ENCODE measurements at places on chromosomes 12 and 14.

- no peak for DNase-seq
Observed at GRCh38 chr12:113762155-113762881, 203.8 kb downstream of the RBM19 start.

DNA sequence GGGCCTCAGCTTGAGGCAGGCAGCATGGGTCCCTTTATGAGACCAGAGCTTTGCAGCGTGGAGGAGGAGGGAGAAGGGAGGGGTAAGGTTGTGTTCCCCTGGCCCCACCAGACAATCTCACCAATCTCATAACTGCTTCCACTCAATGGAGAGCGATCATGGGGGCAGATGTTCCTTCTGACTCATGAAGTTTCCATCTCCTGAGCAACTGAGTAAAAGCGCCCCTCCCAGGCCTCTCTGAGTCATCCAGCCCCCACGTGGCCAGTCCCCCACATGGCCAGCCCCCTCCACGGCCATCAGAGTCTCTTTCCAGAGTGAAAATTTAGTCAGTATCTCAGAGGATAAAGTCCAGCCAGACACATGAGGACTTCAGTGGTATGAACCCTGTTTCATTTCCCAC, 39.2 kb upstream of the PLXNC1 start:
- DNase-seq = no peak

- DNase-seq = no peak
Observed at GRCh38 chr14:103870891-103871595, 23.7 kb upstream of the PPP1R13B start.

GRCh38 chr14:33525626-33526025, 425.2 kb downstream of the EGLN3 start:
- DNase-seq = no peak

DNA sequence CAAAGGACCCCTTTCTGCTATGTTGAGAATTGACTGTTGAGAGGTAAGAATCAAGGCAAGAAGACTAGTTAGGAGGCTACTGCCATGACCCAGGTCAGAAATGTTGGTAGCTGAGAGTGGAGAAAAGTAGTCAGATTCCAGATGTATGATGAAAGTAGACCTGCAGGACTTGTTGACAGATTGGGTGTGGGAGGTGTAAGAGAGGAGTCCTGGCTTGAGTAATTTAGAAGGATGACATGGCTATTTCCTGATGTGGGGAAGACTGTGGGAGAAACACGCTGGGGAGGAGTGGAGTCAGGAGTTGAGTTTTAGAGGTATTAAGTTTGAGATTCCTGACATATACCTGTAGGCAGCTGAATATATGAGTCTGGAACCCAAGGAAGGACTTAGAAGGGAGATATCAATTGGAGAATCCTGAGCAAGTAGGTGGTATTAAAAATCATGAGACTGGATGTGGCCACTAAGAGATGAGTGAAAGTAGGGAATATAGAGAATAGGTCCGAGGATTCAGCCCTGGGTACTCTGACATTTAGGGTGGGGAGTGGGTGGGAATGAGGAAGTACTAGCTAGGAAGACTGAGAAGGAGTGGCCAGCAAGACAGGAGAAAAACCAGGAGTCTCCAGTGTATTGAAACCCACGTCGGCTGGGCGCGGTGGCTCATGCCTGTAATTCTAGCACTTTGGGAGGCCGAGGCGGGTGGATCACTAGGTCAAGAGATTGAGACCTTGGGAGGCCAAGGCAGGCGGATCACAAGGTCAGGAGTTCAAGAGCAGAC, 12.6 kb upstream of the DDX47 start:
- no peak for DNase-seq

DNA sequence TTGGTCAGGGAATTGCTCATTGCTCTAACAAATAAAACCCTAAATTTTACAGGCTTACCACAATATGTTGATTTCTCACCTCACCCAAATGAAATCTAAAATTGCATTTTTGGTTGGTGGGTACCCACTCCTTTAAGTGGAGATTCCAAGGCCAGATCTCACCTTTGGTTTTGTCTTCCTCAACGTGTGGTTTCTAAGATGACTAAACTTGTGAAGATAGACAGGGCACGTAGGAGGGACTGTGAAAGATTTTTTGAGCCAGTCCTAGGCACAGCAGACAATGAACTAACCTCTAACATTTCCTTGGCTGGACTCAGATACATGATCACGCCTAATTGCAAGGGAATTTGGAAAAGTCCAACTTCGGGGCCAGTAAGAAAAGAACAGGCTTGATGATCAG, 1003.9 kb downstream of the FLRT2 start:
- no peak for DNase-seq

- DNase-seq = peak; percentile 76
Observed at GRCh38 chr14:63203618-63204406, 431 bp upstream of the RHOJ start.

DNA sequence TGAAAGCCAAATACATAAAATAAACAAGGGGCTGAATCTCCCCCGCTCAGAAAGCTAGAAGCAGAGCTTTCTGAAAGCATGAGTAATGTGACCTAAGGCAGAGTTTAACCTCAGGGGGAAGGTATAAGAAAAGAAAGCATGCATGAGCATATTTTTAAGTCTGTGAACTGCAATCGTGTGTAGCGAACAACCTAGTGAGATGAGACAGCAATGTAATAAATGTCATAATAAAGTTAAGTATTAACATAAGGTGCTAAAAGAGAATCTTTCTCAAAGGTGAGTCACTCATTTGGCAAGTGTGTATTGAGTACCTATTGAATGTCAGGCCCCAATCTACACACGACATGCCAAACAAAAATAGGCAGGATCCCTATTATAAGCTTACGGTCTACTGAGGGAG, 14.2 kb upstream of the WDR20 start:
- DNase-seq = no peak

- no peak for DNase-seq
Observed at GRCh38 chr12:65907513-65907912, 83.2 kb downstream of the HMGA2 start.

DNA sequence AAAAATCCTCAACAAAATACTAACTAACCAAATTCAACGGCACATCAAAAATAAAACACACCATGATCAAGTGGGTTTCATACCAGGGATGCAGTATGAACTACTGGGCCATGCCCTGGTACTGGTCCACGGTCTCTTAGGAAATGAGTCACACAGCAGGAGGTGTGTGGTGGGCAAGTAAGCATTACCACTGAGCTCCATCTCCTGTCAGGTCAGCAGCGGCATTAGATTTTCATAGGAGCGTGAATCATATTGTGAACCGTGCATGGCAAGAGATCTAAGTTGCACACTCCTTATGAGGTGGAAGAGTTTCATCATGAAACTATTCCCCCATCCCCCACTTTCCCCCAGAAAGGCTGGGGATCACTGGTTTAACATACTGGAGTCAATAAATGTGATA, 6.7 kb upstream of the LGR5 start:
- DNase-seq = no peak

DNA sequence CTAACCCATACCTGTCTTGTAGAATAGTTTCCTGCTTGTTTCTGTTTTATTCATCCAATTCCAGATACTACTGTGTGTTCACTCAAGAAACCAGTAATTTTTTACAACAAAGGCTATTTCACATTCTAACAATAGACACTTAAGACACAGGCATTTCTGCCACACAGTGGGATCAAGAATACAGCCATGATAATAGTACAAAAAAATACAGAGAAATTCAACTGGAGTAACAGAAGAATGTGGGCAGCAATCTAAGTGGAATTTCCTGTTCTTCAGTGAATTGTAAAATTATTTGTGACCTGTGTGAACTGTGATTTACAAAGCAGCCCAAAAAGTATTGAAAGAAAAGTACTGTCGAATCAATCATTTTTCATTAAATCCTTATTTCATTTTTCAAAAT, 282.9 kb downstream of the CCER1 start:
- no peak for DNase-seq

DNA sequence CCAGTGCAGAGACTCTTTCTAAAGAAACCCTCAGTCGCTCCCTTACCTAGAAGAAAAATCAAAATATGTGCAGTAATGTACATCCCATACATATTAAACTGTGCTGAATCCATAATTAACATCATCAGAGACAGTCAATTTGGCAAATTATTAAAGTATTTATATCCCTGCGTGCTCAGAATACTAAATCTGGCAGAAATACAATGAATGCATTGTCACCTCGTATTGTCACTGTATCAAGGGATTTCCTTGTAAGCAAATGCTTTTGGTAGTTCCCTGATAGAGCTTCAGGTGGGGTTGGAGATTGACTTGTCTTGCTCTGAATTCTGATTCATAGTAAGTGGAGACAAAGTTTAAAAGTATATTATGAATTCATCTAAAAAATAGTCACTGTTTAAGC, 319.1 kb downstream of the PPFIA2 start:
- DNase-seq = no peak

- no peak for DNase-seq
Observed at GRCh38 chr12:107296681-107297089, 203.3 kb upstream of the CRY1 start.

DNA sequence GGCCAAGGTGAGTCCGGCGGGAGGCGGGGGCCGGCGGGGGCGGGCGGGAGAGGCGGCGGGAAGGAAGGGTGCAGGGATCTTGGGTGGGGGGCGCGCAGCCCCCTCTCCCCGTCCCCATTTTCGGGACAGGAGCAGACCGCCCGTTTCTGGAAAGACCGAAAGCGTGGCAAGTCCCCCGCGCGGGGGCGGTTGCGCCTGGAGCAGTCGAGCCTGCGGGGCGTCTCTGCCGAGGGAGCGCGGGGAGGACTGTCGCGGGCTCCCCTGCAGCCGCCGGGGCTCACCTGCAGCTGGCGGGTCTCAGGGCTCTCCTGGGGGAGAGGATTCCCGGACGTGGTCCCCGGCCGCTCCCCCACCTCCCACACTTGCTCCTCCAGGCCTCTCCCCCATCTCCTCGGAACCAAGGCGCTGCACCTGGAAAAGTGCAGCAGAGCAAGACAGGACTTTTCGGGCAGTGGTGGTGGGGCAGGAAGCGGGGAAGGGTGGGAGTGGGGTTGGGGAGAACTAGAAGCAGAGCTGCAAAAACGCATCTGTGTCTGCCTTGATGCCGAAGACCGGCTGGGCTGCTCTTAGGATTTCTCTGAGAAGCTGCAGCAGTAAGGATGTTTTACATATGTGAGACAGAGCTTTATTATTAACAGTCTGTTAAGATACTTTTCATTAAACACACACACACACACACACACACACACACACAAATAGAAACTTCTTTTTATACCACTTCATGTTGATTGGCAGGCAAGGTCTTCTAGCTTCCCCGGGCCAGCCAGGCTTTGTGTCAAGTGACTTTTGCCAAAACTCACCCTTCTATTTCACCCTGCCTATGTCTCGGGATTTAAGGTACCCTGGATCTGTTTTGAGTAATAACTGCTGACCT, 677 bp downstream of the C12orf75 start:
- no peak for DNase-seq

- DNase-seq = no peak
Observed at GRCh38 chr12:94603434-94604365, 46.7 kb downstream of the TMCC3 start.

DNA sequence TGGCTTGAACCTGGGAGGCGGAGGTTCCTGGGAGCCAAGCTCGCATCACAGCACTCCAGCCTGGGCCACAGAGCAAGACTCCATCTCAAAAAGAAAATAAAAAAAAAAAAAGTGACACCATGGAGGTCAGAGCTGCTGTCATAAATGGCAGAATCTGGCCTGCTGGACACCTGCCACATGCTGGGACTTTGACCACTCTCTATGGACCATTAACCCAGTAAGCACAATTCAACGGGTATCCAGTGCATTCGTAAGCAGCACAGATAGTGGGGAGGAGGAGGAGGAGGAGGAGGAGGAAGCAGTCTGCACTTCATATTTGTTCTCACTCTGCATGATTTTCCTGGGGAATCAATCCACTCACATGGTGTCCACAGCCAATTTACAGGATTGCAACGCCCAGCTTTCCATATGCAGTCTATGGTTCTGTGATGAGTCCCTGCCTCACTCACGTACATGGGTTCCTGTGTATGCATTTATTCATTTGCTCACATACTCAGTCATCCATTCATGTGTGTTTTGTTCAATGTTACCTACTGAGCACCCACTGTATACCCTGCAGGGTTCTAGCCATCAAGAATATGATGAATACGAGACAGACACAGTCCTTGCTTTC, 326.8 kb downstream of the GLT1D1 start:
- no peak for DNase-seq

- DNase-seq = no peak
Observed at GRCh38 chr12:89289720-89290119, 62.6 kb downstream of the DUSP6 start.

GRCh38 chr12:39935839-39936238, 170.0 kb downstream of the SLC2A13 start:
- no peak for DNase-seq

DNA sequence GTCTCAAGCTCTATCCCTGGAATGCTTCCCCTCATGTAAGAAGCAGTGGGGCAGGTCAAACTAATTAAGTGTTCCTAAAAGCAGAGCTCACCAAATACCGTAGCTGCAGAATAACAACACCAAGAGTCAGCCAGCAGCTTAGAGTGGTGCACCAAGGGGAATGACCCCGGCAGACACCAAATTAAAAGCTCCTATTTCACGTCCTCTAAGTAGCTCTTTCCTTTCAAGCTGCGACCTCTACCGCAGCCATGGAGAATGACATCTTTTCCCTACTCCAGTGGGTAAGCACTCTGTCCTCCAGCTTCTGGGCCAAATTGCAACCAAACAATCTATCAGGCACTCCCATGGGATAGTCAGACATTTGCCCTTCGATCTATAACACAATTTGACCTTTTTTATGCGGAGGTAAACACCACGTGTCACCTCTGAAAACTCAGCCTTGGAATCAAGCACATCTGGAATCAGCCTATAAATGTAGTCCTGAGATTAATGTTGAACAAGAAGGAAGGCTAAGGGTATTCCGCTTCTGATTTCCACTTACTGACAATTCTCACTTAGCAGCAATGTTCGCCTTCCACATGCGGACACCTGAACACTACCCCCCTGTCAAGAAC, 67.6 kb upstream of the CDKN3 start:
- peak; percentile 69 for DNase-seq

GRCh38 chr14:99497894-99498293, 16.7 kb downstream of the CCNK start:
- no peak for DNase-seq

- DNase-seq = no peak
Observed at GRCh38 chr12:83027021-83027723, 340.5 kb downstream of the TMTC2 start.

- no peak for DNase-seq
Observed at GRCh38 chr14:86513564-86513963, 983.6 kb downstream of the FLRT2 start.

DNA sequence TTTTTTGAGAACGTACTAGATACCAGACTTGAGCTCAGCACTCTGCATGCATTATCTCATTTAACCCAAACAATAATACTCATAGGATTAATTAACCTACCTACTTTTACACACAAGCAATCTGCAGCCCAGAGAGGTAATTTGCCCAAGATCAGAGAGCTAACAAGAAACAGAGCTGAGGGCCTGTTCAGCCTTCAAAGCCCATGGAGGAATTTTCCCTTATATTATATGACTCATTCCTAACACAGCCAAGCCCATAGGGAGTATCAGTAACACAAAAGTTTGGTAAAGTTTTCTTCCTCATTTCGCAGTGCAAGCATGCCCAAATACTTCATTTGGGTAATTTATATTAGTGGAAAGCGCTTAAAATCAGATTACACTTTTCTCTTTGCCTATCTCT, 94.7 kb downstream of the GALC start:
- no peak for DNase-seq

- DNase-seq = no peak
Observed at GRCh38 chr14:50542941-50543418, 10.6 kb upstream of the MAP4K5 start.

GRCh38 chr12:130636370-130636769, 79.7 kb downstream of the RIMBP2 start:
- no peak for DNase-seq

Data from right renal pelvis (tissue), 4 donors.